Karpas-422 (cell line): ENCODE measurements at places on chromosomes 12 and 14. TPM values are rescaled to one million over a fixed set of nuclear protein-coding genes. Genes with fewer than 3 reads are reported as not detected.
A peak's percentile ranks its signal among the peaks of the same experiment; 100 is the strongest.

The TMEM132C gene
- not detected in 2 replicates for total RNA-seq

The SOAT2 gene
- total RNA-seq, result not detected in 2 replicates

The SIRT4 gene
- total RNA-seq, result 0.54 and 0.67 TPM in 2 replicates

DNA sequence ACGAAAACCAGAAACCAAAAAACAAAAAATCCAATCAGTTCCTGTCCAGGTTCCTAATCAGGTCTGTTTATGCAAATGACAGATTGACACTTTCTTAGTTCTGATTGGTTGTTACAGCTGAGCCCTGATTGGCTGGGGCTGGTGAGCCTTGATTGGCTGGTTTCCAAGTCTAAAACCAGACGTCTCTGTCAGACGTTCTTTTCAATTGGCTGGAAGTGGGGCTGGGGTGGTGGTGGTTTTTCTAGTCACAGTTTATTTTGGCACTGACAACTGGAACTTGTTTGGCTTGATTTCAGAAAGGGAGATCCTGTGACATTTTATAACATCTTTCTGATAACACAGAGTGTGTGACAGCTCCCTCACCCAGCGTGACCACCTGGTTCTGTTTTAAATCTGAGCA, 36.1 kb upstream of the PRICKLE1 start:
- peak; percentile 39 for DNase-seq

- DNase-seq, result no peak
Observed at GRCh38 chr12:51777973-51778372, 70.5 kb downstream of the FIGNL2 start.

DNA sequence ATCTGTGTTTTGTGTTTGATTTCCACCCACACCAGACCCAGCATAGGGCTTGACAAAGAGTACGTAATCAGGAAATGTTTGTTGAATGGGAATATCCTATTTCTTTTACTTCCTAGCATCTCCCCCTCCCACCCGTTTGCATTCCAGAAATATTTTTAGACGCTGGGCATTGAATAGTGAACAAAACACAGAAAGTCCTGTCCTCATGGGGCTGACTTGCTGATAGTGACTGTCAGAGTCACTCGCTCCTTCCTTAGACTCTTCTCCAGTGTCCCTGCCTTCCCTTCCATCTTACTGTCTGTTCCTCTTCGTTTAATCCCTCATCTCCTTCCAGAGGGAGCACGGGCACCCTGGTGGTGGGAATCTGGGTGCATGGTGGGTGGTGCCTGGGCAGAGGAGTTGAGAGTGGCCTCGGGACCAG, 53.6 kb downstream of the SLC25A47 start:
- no peak for DNase-seq

DNA sequence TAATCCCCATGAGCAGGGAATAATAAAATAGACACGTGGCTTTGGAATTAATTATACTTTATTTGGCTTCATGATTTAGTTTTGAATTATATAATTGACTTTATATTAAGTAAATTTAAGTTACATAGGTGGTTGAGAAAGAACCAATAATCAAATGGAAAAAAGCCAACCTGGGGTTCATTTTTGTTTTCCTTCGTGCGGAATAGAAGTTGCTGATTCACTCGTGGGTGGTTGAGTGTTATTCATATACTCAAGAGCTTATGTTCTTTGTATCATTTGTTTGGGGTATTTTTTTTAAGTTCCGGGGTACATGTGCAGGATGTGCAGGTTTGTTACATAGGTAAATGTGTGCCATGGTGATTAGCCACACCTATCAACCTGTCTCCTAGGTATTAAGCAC, 58.0 kb downstream of the ZNF664 start:
- no peak for DNase-seq

- DNase-seq, result peak; percentile 1
Observed at GRCh38 chr14:32508281-32508680, 179.2 kb downstream of the AKAP6 start.

DNA sequence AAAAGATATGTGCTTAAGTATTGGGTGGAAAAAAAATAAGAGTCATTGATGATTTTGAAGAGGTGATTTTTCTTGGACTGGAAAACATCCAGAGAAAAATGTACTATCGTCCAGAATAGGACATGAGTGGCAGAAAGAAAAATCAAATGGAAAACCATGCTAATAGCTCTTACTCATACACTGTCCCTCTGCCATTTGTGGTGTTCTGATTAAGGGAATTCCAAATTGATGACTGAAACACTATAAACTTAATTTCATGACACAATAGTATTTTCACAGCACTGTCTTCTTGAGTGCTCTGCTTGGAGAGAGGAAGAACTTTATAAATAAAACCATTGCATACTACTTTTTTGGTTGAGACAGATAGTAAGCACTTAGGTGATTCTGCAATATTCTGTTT, 72.4 kb downstream of the USP15 start:
- no peak for DNase-seq
